ENCODE measurements at places on chromosomes 1 and 21. TPM values are rescaled to one million over a fixed set of nuclear protein-coding genes. Genes with fewer than 3 reads are reported as not detected.

GNG12 gene
- polyA plus RNA-seq: 46.3 TPM

CFAP141 gene
- polyA plus RNA-seq: not detected

AQP10 gene
- 0.07 TPM for polyA plus RNA-seq

IL19 gene
- polyA plus RNA-seq: not detected

PRR9 gene
- polyA plus RNA-seq: 1.0 TPM

DOP1B gene
- polyA plus RNA-seq: 2.0 TPM

WDR64 gene
- not detected for polyA plus RNA-seq

RPL22 gene
- polyA plus RNA-seq: 575 TPM

HES5 gene
- polyA plus RNA-seq: 0.15 TPM

CD1B gene
- not detected for polyA plus RNA-seq

GLIS1 gene
- polyA plus RNA-seq: 0.22 TPM

PTP4A2 gene
- polyA plus RNA-seq: 42.8 TPM

CR2 gene
- polyA plus RNA-seq: not detected

PODN gene
- 209 TPM for polyA plus RNA-seq

TESK2 gene
- polyA plus RNA-seq: 3.8 TPM

MCOLN3 gene
- 1.1 TPM for polyA plus RNA-seq

RHD gene
- polyA plus RNA-seq: not detected

AUNIP gene
- polyA plus RNA-seq: 0.08 TPM

KRTAP19-3 gene
- polyA plus RNA-seq: not detected

ACOT11 gene
- 1.5 TPM for polyA plus RNA-seq

MATN1 gene
- polyA plus RNA-seq: 0.21 TPM

SYT11 gene
- polyA plus RNA-seq: 2.0 TPM

CYP4A11 gene
- 0.03 TPM for polyA plus RNA-seq

AADACL3 gene
- polyA plus RNA-seq: 0.04 TPM

KRTAP25-1 gene
- polyA plus RNA-seq: not detected

FNDC5 gene
- polyA plus RNA-seq: 0.59 TPM

DMAP1 gene
- 24.5 TPM for polyA plus RNA-seq

KIF2C gene
- 0.18 TPM for polyA plus RNA-seq

OR2T8 gene
- polyA plus RNA-seq: not detected

SYT2 gene
- 0.01 TPM for polyA plus RNA-seq

LCE2A gene
- not detected for polyA plus RNA-seq

SLC9C2 gene
- polyA plus RNA-seq: 0.07 TPM

LRRC40 gene
- 9.3 TPM for polyA plus RNA-seq

ADAM30 gene
- polyA plus RNA-seq: not detected

MROH7 gene
- polyA plus RNA-seq: 0.22 TPM

SZRD1 gene
- polyA plus RNA-seq: 93.6 TPM

CDCA8 gene
- polyA plus RNA-seq: 0.56 TPM

MPZ gene
- polyA plus RNA-seq: 2.6 TPM

COL6A2 gene
- 455 TPM for polyA plus RNA-seq

LRRC3 gene
- 2.1 TPM for polyA plus RNA-seq

CYP2J2 gene
- 0.56 TPM for polyA plus RNA-seq

OR10Z1 gene
- not detected for polyA plus RNA-seq

ERO1B gene
- polyA plus RNA-seq: 2.6 TPM

PRAMEF12 gene
- polyA plus RNA-seq: not detected

PPP1R8 gene
- polyA plus RNA-seq: 27.6 TPM

ZNF593OS gene
- polyA plus RNA-seq: not detected

FNDC10 gene
- polyA plus RNA-seq: 2.2 TPM

IVL gene
- polyA plus RNA-seq: 0.40 TPM

PTGFR gene
- 0.58 TPM for polyA plus RNA-seq

Measured in adipose tissue (tissue), 3 donors.